ENCODE measurements at places on chromosomes 3 and 15. TPM values are rescaled to one million over a fixed set of nuclear protein-coding genes. Genes with fewer than 3 reads are reported as not detected.

The C3orf22 gene
- not detected for total RNA-seq

The DOCK3 gene
- total RNA-seq = 0.36 TPM

The GPR27 gene
- not detected for total RNA-seq

The ARRDC4 gene
- total RNA-seq = 17.0 TPM

The ZNF660 gene
- 5.0 TPM for total RNA-seq
